ENCODE measurements at places on chromosomes 4 and X. TPM values are rescaled to one million over a fixed set of nuclear protein-coding genes. Genes with fewer than 3 reads are reported as not detected.

The RENBP gene
- 3.5 TPM for total RNA-seq

The TMEM150C gene
- not detected for total RNA-seq

The MAGEA1 gene
- total RNA-seq: not detected

The SSX3 gene
- not detected for total RNA-seq

The CENPI gene
- total RNA-seq: 15.5 TPM

The LUZP4 gene
- total RNA-seq: not detected

The NXF2B gene
- not detected for total RNA-seq
